ENCODE measurements at places on chromosomes 11 and 22.

DNA sequence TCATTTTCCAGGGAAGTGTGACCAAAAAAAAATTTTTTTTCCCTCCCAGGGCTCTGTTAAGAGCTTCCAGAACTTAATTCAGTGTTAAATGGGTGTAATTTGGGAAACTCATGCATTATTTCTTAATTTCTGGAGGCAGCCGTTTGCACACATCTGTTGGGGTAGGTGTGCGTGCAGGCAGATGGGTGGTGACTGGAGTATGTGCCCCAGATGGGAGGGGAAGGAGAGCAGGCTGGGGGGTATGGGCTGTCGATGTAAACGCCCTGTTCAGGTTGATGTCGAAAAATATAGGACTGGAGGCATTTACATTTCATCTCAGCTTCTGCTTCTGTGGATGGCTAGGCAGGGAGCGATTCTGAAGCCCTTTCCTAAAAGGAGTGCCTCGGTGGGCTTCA is 13.7 kb upstream of the SHISAL1 start:
- no peak for DNase-seq

- DNase-seq = no peak
Measured at GRCh38 chr11:35363854-35364780, 55.2 kb downstream of the SLC1A2 start.

- no peak for DNase-seq
Measured at GRCh38 chr11:132347156-132348090, 977.0 kb downstream of the NTM start.

DNA sequence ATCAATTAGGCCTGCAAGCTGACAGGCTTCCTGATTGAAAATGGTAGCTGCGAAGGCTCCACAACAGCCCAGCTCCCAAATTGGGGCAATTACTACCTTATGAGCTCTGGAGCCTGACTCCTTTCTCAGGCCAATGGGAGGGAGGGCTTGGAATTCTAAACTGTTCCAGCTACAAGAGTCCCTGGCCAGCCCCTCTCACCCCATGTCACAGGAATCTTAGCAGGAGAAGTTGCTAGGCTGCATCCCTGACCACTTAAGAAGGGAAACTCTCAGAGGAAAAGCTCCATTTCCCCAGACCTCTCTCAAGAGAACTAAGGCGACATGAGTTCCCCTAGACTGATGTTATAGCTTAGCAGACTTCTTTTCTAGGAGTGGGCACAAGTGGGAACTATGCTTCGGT is 4.9 kb downstream of the LRP4 start:
- no peak for DNase-seq

DNA sequence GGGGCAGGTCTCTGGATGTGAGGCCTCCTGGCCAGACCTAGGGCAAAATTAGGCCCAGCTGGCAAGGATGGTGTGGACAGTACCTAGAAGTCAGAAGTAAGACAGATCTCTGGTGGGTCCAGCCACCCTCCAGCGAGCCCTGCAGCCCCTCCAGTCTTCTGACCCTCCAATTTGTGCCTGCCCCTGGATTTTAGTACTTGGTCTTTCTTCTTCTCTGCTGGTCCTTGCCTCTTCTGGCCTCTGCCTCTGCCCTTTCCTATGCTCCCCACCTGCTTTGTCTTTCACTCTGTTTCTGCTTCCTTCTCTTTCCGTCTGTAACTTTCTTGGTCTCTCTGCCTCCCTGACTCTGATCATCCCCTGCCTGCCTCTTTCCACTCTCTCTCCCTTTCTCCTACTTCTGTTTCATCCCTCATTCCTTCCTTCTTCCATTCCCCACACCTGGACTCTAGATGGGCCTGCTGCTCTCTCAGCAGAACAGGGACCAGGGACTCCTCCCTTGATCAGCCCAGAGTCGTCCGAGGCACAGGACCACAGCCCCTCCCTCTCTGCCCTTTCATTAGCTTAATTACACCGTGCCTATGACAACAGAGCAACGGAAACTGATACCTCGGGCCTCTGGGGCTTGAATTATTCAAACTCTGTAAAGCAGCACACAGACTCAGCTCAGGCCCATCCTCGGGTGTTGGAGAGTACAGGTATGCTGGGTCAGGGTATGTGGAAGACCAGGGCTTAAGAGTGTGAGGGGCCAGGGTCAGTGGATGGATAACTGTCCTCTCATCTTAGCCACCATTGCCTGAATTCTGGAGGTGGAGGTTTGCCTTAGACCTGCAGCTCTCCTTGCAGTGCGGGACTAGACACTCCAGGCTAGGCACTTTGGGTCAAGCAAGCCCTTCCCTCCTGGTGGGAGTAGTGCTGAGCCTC is at the start of gene CHRNA10:
Gene CHRNA10, minus strand, starts transcription at position 51 of the 921 bp plus-strand sequence. CDS start 72 bp downstream, outside the sequence.
- no peak for DNase-seq

DNA sequence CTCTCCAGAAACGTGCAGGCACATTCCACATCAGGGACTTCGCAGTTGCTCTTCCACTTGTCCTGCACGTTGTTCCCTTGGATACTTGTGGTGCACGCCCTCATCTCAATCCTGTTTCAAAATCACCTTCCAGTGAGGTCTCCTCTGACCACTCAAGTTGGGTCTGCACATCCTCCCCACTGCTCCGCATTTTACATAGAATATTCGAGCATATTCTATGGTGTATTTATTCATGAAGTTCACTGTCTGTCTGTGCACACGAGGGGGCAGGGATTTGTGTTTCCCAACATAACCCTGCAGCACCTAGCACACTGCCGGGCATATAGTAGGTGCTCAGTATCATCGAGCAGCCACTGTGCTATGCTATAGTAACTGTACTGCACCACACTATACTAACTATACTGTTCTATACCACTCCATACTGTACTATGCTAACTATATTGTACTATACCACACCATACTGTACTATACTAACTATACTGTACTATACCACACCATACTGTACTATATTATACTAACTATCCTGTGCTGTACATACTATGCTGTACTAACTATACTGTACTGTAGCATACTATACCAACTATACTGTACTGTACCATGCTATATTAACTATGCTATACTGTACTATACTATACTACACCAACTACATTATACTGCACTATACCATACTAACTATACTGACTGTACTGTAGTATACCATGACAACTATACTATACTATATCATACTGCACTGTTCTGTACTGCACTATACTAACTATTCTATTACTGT is 30.3 kb downstream of the ELF5 start:
- DNase-seq = no peak

- DNase-seq = no peak
Measured at GRCh38 chr11:56624661-56625110, 10.0 kb upstream of the OR5M1 start.

- no peak for DNase-seq
Measured at GRCh38 chr11:63277345-63277943, 34.0 kb upstream of the SLC22A25 start.

DNA sequence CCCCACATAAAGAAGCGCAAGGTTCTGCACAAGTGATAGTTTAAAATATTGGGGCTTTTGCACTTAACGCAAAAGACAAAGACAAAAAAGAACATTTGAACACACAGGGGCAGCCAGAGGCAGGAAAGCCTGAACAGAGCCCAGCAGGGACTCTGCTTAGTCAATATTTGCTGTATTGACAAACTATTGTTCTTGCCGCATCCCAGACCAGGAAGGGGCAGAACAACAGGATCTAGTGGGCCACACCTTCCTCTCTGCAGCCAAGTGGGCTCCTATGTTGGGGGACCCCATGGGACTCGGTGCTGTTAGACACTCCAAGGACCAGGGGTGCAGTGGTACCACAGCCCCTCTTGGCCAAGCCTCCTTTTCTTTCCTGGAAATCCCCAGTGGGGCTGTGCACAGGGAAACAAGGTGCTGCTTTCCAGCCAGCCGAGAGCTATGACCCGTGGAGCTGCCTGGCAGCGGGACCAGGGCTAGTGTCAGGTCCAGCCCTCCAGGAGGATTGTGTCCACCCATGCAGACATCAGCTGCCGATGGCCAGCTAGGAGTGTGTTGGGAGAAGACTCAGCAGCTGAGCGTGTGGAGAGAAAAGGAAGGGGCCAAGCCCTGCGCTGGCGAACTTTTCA is 43.3 kb upstream of the ANO1 start:
- no peak for DNase-seq

DNA sequence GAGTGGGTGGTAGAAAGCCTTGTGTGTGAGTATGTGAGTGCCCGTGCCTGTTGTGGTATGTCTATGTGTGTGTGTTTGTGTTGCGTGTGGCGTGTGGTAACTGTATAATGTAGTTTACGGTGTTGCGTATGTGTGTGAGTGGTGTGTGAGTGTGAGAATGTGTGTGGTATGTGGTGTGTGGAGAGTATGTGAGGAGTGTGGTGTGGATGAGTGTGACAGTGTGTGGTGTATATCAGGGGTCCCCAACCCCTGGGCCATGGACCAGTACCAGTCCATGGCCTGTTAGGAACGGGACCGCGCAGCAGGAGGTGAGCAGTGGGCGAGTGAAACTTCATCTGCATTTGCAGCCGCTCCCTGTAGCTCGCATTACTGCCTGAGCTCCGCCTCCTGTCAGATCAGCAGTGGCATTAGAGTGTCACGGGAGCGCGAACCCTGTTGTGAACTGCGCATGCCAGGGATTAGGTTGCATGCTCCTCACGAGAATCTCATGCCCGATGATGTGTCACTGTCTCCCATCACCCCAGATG is 5.7 kb downstream of the UPK3A start:
- DNase-seq = no peak

DNA sequence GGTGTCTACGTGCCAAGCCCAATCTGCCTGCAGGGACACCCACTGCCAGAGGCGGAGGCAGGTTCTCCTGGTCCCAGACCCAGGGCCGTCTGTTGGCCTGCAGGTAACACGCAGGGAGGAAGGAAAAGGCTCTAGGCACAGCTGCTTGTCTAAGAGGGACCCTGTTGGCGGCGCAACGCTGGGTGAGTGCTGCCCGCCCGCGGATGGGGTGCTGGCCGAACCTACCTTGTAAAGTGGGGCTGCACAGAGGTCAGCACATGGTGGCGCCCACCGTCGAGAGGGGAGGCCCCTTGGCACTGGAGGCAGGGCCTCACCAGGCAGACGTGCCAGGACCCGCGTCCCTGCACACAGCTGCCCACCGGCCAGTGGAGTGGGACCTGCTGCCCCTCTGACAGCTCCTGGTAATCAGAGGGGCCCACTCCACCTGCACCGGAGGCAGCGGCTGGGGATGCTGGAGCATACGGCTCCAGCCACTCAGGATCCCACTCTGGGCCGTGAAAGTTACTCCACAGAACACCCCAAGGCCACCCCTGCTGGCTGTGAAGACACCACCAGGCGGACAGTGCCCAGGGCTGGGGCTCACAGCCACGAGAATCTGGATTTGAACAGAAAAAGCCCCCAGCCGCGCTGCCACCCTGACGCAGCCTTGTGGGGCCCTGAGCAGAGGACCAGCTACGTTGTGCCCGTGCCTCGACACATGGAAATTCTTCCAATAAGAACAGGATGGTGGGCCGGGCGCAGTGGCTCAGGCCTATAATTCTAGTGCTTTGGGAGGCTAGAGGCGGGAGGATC is 24.0 kb downstream of the TBX1 start:
- no peak for DNase-seq

DNA sequence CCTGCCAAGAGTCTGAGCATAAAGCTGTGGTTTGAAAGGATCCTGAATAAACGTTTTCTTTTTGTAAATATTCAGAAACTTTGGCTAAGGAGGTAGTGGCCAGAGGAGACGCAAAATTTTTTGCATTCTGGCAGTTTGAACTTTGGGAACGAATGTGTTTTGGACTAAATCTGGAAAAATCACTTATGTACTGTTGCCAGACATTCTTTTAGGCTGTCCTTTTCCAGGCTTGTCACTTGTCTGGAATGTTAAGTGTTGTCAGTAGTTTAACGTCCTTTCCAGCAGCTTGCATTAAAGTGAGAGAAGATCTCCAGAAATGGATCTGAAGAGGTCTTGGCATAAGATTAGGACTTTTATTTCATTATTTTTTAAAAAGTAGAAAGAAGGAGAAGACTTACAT is 18.5 kb downstream of the SPECC1L start:
- DNase-seq = no peak

- no peak for DNase-seq
Measured at GRCh38 chr11:44519989-44520737, 45.3 kb upstream of the CD82 start.

DNA sequence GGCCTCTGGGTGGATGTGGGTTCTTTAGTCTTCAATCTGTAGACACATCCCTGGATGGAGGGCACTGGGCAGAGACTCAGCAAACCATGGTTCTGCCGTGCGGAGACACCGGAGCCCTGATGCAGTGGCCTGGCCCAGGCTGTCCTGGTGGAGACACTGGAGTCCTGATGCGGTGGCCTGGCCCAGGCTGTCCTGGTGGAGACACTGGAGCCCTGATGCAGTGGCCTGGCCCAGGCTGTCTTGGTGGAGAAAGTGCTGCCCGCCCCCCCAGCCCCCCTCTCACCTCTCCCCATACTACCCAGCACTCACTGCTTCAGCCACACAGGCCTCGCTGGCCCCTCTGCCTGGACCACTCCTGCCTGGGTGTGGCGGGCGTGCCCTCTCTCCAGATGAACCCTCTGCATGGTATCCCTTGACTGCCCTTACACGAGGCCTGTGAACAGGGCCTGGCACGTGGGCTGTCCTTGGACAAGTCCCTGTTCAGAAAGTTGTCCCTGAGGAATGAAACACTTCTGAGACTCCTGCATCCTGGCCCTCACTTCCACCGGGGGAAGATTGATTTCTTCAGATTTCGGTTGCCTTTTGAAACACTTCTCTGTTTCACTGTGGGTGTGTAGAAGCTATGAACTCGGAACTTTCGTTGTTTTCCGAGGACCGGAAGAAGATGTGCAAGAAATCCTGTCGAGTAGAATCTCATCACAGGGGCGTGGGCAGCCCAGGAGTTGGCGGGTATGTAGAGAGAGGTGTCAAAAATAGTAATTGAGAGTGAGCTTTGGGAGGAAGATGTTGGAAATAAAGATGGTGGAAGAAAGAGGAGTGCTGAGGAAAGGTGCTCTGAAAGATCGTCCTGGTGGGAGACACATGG is 26.2 kb downstream of the IGHMBP2 start:
- DNase-seq = no peak

DNA sequence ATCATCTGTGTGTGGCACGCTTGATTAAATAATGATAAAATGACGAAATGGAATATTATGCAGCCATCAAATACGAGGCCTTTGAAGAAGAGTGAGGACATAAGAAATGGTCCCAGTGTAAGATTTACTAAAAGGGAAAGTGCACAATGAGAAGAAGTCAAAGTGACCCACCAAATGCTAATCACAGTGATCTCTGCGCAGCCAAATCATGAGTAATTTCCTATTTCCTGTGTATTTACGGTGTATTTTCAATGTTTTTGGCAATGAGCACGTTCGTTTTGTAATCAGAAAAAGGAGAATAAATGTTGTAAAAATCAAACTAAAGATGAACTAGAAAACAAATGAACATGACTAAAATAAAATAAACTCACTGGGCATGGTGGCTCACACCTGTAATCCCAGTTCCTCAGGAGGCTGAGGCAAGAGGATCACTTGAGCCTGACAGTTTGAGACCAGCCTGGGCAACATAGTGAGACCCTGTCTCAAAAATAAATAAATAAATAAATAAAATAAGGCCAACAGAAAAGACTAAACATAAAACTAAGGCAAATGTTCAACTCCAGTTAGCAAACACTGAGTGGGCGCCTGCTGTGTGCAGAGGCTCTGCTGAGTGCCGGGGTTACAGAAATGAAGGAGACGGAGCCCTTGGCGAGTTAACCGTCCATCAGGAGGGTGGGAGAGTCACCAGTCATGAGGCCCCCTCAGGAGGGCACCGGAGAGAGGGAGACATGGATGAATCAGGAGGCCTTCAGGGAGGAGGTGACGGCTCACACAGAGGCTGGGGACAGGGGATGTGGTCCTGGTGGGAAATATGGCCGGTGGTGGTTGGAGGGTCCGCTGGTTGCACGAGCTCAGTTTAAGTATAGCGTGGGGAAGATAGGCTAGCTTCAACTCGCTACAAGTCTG is 26.0 kb upstream of the CBX7 start:
- DNase-seq = peak; percentile 18

All from CD4-positive, alpha-beta T cell treated with Interleukin-1 beta for 1 hour (primary cell).